Pulmonary artery endothelial cell (primary cell): ENCODE measurements at places on chromosomes 3 and 15. TPM values are rescaled to one million over a fixed set of nuclear protein-coding genes. Genes with fewer than 3 reads are reported as not detected.

GRCh38 chr3:116391296-116392201 is 53.7 kb downstream of the LSAMP start:
- DNase-seq: no peak

GRCh38 chr3:190059242-190059590 is 61.5 kb downstream of the P3H2 start:
- no peak for DNase-seq

CYP8B1 gene
- not detected in 2 replicates for total RNA-seq

GRCh38 chr3:47365213-47366153 is 15.3 kb upstream of the PTPN23 start:
- peak; percentile 56 for DNase-seq

DNA sequence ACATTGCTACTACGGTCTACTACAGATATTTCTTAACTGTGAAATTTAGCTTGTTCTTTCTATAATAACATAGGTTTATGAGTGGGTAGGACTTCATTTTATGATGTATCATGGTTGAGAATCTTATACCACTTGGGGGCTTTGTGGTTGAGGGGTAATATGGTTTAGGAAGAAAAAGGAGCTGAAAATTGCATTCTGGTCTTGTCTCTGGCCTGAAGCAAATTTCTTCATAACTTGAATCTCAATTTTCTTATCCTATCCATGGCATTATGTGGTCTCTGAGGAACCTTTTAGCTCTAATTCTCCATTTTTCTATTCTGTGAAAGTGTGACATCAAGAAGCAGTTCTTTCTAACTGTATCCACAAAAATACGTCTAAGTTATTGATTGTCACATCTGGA is 341.0 kb downstream of the SOX2 start:
- no peak for DNase-seq
